ENCODE measurements at places on chromosomes 7 and 10. TPM values are rescaled to one million over a fixed set of nuclear protein-coding genes. Genes with fewer than 3 reads are reported as not detected.

Gene LRRTM3
- not detected for polyA plus RNA-seq

Gene ATG9B
- polyA plus RNA-seq, result 11.2 TPM

Gene LHFPL3
- not detected for polyA plus RNA-seq

Gene ETV1
- not detected for polyA plus RNA-seq

Gene ITGB8
- not detected for polyA plus RNA-seq

Gene HDAC9
- polyA plus RNA-seq, result 81.2 TPM

Gene SPAM1
- not detected for polyA plus RNA-seq

Gene PRF1
- polyA plus RNA-seq, result 24.3 TPM

Gene TMEM178B
- polyA plus RNA-seq, result not detected

Gene POLR2J2
- 3.3 TPM for polyA plus RNA-seq

Gene ZC3HAV1L
- 0.80 TPM for polyA plus RNA-seq

Gene PAX4
- not detected for polyA plus RNA-seq

Gene TAS2R3
- not detected for polyA plus RNA-seq

Gene PPP1R17
- polyA plus RNA-seq, result not detected
